ENCODE measurements at places on chromosomes 12 and 14. TPM values are rescaled to one million over a fixed set of nuclear protein-coding genes. Genes with fewer than 3 reads are reported as not detected.

LRCOL1 gene
- total RNA-seq: not detected

TSHR gene
- total RNA-seq: not detected

TCTN1 gene
- total RNA-seq: 4.3 TPM

TMTC1 gene
- 0.50 TPM for total RNA-seq

GRCh38 chr12:15130541-15130940 lies 90.7 kb downstream of the RERG start:
- no peak for DNase-seq

DNA sequence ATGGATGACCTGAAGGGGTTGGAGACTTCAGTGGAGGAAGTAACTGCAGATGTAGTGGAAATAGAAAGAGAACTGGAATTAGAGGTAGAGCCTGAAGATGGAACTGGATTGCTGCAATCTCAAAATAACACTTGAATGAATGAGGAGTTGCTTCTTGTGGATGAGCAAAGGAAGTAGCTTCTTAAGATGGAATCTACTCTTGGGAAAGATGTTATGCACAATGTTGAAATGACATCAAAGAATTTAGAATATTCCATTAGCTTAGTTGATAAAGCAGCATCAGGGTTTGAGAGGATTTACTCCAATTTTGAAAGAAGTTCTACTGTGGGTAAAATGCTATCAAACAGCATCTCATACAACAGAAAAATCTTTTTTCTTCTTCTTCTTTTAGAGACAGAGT lies 186.4 kb upstream of the PRKD1 start:
- no peak for DNase-seq

DNA sequence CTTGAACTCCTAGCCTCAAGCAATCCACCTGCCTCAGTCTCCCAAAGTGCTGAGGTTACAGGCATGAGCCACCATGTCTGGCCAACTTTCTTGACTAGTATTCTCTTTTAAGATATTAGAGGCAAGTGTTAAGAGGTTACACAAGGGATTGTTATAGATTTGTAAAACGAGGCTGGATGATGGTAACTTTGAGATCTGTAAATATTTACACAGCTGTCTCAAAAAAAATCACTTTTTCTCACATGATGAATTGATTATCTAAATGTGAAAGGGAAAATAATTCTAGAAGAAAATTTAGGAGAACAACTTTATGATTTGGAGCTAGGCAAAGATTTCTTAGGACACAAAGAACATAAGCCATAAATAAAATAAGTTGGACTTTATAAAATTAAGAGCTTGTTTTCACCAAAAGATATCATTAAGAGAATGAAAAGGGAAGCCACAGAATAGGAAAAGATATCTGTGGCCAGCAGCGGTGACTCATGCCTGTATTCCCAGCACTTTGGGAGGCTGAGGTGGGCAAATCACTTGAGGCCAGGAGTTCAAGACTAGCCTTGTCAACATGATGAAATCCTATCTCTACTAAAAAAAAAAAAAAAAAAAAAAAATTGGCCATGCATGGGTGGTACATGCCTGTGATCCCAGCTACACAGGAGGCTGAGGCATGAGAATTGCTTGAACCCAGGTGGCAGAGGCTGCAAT lies 77.4 kb downstream of the BBS10 start:
- DNase-seq: no peak

DNA sequence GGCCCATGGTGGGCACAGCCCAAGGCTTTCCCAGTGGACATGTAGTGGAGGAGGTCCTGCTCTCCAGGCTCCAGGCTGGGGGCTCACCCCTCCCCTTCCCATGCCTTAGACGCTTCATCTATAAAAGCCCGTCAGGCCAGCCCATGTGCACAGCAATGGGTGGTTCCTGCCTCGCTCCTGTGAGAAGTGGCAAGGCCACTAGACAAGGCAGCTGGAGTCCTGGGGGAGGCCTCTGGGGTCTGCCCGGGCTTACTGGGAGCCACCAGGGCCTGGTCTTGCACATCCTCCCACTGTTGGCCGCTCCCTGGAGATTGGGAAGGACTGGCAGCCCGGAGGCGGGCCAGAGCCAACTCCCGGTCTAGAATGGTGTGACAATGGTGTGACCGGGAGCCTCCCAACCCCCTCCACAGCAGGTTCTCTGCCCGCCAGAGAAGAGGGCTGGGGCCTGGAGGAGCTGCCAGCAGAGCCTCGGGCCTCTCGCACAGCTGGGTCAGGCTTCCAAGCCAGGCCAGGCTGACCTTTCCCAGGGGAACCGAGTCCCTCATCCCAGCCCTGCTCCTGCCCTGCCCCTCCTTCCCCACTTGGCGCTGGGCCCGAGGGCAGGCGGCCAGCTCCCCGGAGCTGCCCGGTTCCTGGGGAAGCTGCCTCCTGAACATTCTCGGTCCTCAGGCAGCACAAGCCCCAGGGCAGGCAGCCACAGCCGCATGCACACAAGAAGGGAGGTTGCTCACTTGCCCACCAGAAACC lies 97.9 kb downstream of the RFLNA start:
- no peak for DNase-seq

GRCh38 chr14:36243183-36243582 lies 66.7 kb upstream of the PTCSC3 start:
- DNase-seq: no peak

DNA sequence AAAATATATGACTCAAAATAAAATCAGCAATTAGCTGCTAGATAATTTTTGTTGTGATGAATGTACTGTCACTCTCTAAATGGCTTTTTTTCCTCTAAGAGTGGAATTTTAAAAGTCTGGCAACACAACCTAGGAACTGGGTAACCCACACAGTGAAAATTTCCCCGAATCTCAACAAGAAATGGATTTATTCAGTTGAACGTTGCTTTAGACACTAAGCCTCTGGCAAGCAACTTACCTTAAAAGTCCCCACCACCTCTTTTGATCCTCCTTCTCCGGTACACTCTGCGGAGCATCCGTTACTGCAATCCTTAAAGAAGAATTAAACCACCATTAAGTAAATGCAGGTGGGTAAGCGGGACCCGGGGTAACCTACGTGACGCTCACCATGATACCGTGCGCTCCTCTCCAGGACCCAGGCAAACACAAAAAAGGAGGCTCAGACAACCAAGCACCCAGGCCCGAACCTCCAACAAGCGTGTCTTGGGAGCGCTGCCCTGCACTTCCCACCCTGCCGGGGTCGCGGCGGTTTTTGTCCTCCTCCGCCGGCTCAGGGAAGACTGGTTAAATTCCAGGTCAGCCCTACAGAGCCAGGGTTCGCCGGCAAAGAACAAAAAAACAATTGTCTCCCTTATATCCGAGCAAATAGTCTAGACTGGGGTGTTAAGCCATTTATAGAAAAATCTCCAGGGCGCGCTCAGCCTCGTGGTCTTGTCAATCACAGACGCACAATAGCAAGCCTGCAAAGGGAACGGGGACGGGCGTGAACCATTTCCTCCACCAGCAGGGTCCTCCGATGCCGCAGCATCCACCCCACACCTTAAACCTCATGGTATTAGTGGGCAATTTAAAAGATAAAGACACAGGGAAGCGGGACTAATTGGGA lies 47.1 kb downstream of the BCAT1 start:
- no peak for DNase-seq

- no peak for DNase-seq
Observed at GRCh38 chr12:53057816-53058500, 8.1 kb downstream of the TNS2 start.

DNA sequence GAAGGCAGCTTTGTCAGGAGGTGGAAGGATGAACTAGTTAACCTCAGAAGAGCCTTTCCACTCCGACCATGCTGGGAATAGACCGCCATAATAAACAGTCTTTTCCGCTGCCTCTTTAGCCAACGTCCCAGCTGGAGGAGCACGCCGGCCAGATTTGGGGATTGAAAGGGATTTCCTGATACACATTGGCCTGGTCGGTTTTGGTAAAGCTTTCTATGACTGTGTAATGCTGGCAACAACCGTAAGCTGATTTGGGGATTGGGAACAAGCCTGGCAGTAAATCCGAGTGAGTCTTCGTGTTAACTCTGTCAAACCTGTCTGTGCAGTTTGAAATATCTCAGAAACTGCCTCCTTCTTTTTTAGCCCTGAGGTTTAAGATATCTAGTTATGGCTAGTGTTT lies 87.0 kb downstream of the DAD1 start:
- DNase-seq: no peak

- DNase-seq: no peak
Observed at GRCh38 chr14:52891800-52892199, 59.0 kb downstream of the FERMT2 start.

DNA sequence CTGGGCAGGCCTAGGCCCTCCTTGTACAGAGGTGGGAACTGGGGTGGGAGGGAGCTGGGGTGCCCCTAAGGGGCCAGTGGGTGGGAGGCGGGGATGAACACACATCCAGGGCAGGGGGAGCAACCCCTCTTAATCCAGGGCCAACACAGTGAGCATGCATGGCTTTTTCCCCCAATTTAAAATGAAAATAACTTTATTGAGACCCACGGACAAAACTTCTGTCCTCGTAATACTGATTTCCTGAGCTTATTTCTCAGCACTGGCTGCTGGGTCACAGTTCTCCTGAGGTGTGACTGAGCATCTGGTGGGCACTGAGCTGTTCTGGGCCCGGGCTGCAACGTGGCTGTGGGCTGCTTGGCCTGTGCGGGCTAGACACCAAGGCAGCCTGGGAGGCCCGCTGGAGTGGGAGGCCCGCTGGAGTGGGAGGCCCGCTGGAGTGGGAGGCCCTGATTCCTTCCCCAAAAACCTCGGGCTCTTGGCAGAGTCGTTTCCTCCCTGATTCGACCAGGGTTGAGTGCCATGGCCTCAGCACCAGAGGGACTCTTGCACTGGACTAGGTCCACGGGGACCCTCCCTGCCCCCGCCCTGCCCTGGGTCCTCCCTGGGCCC lies 24.9 kb upstream of the TRAF3 start:
- DNase-seq: no peak

DNA sequence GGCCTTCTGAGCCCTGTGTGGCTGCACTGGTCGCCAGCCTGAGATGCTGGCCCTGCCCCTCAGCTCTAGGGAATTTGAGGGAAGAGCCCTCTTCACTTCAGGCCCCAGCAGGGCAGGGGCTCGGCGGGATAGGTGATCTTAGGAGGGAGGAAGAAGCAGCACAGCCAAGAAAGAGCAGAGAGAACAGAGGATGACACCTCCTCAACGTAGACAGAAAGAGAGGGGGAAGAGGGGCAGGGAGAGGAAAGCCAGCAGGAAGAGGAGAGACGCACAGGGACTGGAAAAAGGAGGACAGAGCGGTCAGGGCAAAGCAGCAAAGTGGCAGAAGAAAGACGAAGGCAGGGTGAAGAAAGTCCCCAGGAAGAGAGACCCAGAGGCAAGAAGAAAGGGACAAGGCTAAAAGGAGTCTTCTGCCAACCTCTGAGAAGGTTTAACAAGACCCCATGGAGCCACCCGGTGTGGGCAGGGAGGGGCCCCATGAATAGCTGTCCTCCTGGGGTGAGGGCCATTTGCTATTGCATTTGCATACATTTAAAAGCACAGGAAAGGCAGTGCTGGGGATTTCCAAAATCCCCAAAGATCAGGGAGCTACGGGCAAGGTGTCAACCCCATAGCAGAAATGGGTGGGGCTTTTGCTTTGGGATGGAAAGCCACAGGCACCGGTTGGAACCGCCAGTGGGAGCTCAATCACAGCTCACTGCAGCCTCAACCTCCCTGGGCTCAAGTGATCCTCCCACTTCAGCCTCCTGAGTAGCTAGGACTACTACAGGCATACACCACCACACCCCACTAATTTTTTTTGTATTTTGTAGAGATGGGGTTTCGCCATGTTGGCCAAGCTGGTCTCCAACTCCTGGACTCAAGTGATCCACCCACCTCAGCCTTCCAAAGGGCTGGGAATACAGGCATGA lies 22.7 kb downstream of the CMKLR1 start:
- DNase-seq: no peak

DNA sequence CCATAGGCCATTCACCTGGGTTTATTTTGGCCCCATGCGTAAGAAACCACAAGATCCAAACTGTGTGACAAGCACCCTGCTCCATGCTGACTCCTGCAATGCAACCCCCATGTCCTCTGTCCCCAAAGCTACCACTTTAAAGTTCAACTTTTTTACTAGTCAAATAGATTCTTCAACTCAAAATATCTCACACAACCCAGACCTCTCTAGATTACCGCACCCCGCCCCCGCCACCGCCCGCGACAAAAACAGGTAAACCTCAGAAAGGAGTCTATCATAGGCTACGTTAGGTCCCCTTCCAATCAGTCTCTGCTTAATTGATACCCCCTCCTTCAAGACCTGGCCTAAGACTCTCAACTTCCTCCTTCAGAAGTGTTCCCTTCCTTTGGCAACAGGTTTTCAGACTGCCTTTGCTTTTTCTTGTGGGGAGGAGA lies 2.2 kb downstream of the ZFP36L1 start:
- peak; percentile 68 for DNase-seq

DNA sequence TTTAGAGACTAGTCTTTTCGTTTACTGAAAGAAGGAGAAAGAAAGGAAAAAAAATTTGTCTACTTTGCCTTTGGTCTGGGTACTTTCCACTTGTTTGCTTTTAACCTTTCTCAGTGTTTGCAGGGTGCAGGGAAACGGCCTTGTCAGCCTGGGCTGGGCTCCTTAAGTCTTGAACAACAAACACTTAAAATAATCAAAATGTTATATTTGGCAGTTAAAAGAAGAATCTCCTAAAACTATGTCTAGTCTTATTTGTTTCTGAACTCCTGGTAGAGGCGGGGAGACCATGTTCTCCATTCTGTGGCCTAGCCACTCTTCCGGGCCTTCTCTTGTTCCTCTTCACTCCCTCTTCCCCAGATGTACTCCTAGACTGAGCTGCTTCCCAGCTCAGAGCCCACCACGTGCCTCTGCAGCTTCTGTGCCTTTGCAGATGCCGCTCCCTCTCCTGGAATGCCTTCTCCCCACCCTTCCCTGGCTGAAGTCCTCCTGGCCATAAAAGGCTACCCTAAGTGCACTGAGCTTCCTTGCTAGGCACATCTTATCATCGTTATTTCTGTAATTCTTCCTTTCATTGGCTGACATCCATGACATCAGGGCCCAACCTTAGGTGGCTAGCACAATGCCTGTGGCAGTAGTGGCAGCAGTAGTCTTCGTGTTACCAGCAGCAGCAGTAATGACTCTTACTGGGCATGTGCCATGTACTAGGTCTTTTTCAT lies 432.9 kb downstream of the ZFP36L1 start:
- peak; percentile 50 for DNase-seq

Data from natural killer cell (primary cell).